ENCODE measurements at places on chromosomes 5 and 9.

GRCh38 chr5:181184845-181185216 is 20.2 kb downstream of the TRIM7 start:
- no peak for DNase-seq

DNA sequence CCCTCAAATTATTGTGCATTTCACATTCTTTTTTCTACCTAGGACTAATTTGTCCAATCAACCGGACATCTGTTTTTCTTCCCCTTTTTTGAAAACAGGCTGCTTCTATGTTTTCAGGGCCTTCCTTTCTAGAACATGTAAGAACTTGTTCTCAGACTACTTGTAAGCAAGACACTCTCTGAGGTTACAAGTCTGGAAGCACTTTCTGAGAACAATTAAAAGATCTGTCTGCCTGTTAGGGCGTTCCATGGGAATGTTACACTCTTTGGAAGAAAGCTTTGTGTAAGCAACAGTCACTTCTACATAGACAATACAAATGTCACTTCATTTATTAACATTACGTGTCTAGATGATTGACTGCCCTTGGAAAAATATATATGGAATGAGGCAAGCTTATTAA is 50.9 kb upstream of the HSPB3 start:
- no peak for DNase-seq

GRCh38 chr5:112165897-112166737 is 253.0 kb downstream of the EPB41L4A start:
- no peak for DNase-seq

DNA sequence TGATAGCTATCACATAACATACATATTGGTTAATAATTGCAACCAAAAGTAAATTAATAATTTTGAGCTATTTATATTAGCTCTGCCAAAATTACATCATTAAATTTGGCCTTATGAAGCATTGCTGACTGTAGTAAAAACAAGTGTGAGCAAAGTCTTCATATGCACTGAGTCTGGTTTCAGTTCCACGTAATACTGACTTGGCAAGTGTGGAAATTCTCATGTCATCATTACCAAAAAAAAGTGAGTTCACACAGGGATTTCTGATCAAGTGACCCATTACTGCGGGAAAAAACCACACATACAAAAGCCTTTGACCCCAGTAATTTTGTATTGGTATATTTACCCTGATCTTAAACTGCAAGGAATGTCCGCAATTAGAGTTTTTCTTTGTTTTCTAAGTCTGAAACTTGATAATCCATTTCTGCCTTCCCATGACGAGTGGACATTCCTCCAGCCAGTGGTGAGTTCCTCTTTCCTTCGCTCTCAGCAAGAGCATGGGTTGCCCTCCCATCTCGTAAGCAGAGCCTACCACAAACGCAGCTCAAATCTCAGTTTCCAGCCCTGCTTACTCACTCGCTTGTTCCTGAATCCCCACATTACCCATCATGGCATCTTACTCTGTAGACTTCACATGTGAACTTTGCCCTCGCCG is 220.2 kb upstream of the DMRT1 start:
- DNase-seq = no peak

DNA sequence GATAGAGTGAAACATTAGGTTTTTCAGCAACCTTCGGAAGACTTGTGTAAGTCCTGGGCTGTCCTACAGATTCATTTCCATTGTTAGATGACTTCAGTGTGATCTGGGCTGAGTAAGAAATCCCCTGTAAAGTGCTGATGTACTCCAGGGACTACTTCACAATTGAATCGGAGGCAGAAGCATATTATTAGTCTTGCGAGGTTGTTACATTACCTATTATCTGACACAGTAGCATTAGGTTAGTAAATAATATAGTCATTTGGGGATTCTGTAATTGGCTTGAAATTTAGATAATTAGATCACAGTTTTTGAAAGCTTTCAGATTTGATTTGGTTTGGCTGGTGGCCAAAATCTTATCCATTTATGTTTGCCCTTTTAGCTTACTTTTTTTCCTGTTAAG is 62.4 kb downstream of the DMRT1 start:
- no peak for DNase-seq

DNA sequence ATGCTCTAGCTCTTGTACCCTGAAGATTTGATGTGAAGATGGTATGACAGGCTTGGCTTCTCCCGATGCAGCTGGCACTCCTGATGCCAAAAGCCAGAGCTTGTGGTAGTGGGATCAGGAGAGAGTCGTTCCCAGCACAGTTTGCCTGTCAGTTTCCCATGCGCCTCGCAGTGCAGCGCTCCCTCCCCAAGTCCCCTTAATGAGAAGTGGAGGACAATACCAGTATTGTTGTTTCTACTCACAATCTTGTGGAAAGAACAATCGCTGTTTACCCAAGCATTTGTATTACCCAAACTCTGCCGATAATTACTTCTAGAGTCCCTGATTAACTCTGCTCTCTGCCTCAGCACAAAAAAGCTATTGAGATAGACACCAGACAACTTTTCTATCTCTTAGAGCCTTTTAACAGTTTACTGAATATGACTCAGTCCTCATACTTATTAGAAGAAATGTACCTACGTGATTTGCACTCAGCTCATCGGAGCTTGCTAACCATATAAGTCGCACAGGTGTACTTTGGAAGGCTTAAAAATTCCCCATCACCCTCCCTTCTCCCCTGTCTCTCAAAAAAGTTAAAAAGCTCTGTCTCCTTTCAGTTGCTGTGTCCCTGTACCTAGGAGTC is 283.2 kb upstream of the TMEM161B start:
- no peak for DNase-seq

- DNase-seq = no peak
These were observed 488.3 kb upstream of the TUSC1 start for GRCh38 chr9:26166537-26166936.
